ENCODE measurements at places on chromosomes 13 and 19.

- H3K36me3 ChIP-seq = no peaks in the 10 kb centered on the region
- DNase-seq = no peak
- H3K4me3 ChIP-seq = no peak overlapping the region
- H3K27ac ChIP-seq = no peak overlapping the region
- no peaks in the 10 kb centered on the region for H3K4me1 ChIP-seq
Measured at GRCh38 chr19:33332248-33332647, 29.9 kb upstream of the CEBPA start.

- no peak overlapping the region for H3K27ac ChIP-seq
- no peak for DNase-seq
- H3K27me3 ChIP-seq = no peaks in the 10 kb centered on the region
- H3K4me1 ChIP-seq = no peaks in the 10 kb centered on the region
- H3K36me3 ChIP-seq = no peaks in the 10 kb centered on the region
Measured at GRCh38 chr13:67281466-67281865, 51.3 kb upstream of the PCDH9 start.

DNA sequence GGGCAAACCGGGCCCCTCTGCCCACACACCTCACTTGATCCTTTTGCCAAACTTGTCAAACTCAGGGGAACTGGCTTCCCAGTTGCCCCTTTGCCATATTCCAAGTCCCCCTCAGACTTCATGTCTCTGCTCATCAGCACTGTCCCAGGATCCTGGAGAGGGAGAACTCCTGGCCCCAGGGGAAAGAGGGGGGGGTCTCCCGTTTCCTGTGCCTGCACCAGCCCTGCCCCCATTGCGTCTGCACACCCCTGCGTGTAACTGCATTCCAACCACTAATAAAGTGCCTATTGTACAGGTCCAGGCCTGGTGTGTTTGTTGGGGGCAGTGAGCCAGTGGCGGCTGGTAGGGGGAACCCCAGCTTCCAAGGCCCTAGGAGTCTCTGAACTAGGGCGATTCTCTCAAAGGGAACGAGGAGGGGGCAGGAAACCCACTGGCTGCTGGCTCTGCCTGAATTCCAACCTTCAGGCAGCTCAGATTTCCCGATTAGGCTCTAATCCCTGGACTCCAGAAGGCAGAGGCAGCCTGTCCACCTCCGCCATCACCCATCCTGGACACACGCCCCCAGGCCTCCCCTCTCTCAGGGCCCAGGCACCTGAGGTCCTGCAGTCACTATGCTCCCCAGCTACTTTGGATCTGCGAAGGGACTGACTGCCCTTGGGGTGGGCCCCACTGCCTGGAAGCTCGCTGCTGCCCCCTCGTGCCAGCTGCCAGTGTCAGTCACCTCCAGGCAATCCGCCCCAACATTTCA lies 9.7 kb upstream of the ILF3 start:
- no peaks in the 10 kb centered on the region for H3K27me3 ChIP-seq
- H3K4me3 ChIP-seq = no peak overlapping the region
- no peak overlapping the region for H3K27ac ChIP-seq
- peaks cover 14% of the 10 kb centered on the region for H3K4me1 ChIP-seq

DNA sequence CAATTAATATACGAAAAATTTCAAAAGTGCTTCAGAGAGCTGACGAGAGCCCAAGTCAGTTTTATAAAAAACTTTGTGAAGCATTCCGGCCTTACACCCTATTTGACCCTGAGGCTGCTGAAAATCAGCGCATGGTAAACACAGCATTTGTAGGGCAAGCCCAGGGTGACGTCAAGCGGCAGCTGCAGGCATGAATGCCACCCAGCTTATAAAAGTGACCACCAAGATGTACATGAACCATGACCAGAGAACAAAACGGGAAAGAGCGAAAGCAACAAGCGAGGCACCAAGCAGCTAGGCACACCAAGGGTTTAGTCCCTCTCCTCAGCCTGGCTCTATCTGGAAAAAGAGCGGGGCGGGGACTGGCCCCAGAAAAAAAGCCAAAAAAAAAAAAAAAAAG lies 6.0 kb downstream of the SIGLEC11 start:
- no peak overlapping the region for H3K4me3 ChIP-seq
- H3K27ac ChIP-seq = no peak overlapping the region
- peaks cover 13% of the 10 kb centered on the region for H3K27me3 ChIP-seq
- peaks cover 6% of the 10 kb centered on the region for H3K4me1 ChIP-seq
- DNase-seq = no peak

DNA sequence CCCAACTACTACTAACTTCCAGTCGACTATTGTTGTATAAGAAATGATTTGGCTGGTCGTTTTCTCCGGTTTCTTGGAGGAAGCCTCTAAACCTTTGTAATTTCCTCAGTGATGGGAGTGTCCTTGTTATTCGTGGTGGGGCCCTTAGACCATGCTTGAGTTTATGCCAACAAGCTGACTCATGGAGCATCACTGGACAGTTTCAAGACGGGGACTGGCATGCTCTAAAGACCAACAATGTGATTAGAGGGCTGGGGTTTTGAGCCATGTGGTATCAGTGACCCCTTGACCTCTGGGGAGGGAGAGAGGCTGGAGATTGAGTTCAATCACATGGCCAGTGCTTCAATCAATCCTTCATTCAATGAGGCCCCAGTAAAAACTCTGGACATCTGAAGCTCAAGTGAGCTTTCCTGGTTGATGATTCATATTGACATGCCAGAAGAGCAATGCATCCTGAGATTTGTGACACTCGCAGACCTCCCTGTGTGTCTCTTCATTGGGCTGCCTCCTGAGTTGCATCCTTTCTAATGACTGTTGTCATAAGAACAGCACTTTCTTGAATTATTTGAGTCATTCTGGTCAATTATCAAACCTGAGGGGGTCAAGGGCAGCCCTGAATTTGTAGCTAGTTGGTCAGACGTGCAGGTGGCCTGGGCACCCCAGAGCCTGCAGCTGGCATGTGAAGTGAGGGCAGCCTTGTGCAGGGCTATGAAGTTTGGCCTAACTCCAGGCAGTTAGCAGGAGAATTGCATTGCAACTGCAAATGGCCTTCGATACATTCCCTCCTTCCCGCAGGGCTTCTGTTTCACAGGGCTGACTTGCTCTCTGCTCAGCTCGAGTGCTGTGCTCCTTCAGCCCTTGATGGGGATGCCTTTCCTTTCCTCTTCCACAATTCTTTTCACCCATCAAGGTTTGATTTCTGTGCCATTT lies 246.5 kb downstream of the FGF9 start:
- H3K27me3 ChIP-seq = no peaks in the 10 kb centered on the region
- H3K36me3 ChIP-seq = no peaks in the 10 kb centered on the region
- H3K27ac ChIP-seq = no peak overlapping the region
- H3K4me1 ChIP-seq = no peaks in the 10 kb centered on the region
- DNase-seq = no peak

DNA sequence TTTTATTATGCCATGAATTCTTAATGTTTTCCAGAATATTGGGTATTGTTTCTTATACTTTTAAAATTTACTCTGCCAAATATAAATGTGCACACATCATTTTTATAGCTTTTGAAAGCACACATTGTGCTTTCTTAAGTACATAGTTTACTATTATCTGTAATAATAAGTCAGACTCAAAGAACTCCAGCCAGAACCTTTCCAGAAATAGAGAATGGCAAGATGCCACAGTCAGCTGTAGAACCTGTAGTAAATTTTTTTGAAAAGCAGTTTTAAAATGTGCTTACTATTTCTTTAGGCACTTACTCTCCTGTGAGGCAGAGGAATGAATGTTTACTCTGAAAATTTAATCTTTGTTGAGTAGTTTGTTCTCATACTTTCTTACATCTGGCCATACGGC lies 1287.1 kb downstream of the PCDH9 start:
- H3K4me1 ChIP-seq = no peaks in the 10 kb centered on the region
- DNase-seq = no peak
- no peak overlapping the region for H3K4me3 ChIP-seq
- H3K27ac ChIP-seq = no peak overlapping the region
- H3K27me3 ChIP-seq = no peaks in the 10 kb centered on the region

DNA sequence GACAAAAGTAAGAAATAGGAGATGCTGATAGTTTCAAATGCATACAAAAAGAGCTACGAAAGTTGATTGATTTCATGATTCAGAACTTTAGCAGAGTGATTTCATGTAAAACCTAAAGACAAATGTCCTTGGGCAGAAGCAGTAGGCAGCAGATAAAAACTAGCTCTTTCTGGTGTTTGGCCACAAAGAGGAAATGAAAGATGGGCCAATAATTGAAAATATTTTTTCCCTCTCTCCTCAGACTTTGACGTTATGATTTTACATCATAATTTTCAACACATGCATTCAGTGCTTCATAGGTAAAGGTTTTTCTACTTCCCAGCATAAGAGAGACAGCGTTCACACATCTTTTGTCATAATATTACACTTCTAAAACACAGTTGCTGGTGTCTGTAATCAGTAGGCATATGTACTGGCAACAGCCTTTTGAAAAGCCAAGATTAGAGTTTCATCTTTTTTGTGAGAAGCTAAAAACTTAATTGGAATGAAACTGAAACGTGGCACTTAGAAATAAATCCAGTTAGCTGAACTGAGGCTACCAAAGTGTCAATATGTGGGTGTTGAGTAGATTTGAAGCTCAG lies 9.3 kb downstream of the SCEL start:
- H3K27ac ChIP-seq = no peak overlapping the region
- peaks cover 7% of the 10 kb centered on the region for H3K27me3 ChIP-seq
- H3K4me1 ChIP-seq = no peaks in the 10 kb centered on the region
- DNase-seq = no peak
- H3K4me3 ChIP-seq = no peak overlapping the region

GRCh38 chr13:60571571-60571970 lies 174.6 kb downstream of the TDRD3 start:
- peaks cover 9% of the 10 kb centered on the region for H3K36me3 ChIP-seq
- H3K4me1 ChIP-seq = no peaks in the 10 kb centered on the region
- H3K27ac ChIP-seq = no peak overlapping the region
- DNase-seq = no peak

DNA sequence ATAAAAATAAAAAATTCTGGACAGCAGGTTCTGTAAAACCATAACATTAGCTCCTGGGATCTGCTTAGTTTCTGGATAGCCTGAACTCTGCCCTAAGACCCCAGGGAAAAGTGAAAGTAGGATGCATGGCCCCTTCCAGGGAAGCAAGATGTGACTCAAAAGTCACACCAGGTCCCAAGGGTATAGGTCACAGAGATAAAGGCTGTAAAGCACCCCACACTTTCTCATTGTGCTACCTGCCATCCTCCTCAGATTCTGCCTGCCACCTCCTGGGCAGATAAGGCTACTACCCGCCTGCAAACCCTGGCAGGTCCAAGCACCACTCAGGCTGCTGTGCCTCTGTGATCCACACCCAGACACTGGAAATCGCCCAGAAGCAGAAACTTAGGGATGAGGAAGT lies 20.6 kb downstream of the FFAR2 start:
- H3K4me3 ChIP-seq = no peak overlapping the region
- peaks cover 4% of the 10 kb centered on the region for H3K27me3 ChIP-seq
- peak; percentile 47 for DNase-seq
- H3K36me3 ChIP-seq = no peaks in the 10 kb centered on the region

- no peaks in the 10 kb centered on the region for H3K36me3 ChIP-seq
- H3K27me3 ChIP-seq = no peaks in the 10 kb centered on the region
- DNase-seq = no peak
- H3K4me3 ChIP-seq = peak overlapping the region; percentile 49
- H3K4me1 ChIP-seq = peaks cover 45% of the 10 kb centered on the region
Measured at GRCh38 chr13:22061371-22061805, 390.5 kb downstream of the FGF9 start.

- H3K27ac ChIP-seq = no peak overlapping the region
- H3K36me3 ChIP-seq = no peaks in the 10 kb centered on the region
- no peak overlapping the region for H3K4me3 ChIP-seq
- no peaks in the 10 kb centered on the region for H3K27me3 ChIP-seq
Measured at GRCh38 chr13:35140831-35141230, 198.8 kb downstream of the NBEA start.

DNA sequence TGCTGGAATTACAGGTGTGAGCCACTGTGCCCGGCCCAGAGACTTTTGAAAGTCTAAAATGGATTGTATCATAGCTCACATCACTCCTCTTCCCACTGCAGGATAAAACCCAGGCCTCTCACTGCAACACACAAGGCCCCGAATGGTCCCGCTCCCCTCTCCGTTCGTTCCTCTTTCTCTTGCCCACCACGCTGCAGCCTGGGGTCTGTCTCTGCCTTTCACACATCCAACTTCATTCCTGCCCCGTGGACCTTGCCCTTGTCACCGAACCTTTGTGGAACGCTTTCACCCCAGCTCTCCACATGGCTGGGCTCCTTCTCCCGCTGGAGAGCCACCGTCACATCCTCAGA lies 42.6 kb downstream of the NFIC start:
- no peak overlapping the region for H3K27ac ChIP-seq
- no peak for DNase-seq
- H3K4me3 ChIP-seq = no peak overlapping the region
- no peaks in the 10 kb centered on the region for H3K36me3 ChIP-seq
- no peaks in the 10 kb centered on the region for H3K27me3 ChIP-seq

- no peak for DNase-seq
- no peak overlapping the region for H3K27ac ChIP-seq
- no peaks in the 10 kb centered on the region for H3K36me3 ChIP-seq
- H3K27me3 ChIP-seq = no peaks in the 10 kb centered on the region
- no peaks in the 10 kb centered on the region for H3K4me1 ChIP-seq
- no peak overlapping the region for H3K4me3 ChIP-seq
Measured at GRCh38 chr13:84645196-84646012, 763.1 kb upstream of the SLITRK1 start.

- H3K4me1 ChIP-seq = peaks cover 13% of the 10 kb centered on the region
- DNase-seq = peak; percentile 31
- H3K27ac ChIP-seq = peak overlapping the region; percentile 77
- peaks cover 28% of the 10 kb centered on the region for H3K36me3 ChIP-seq
Measured at GRCh38 chr19:2477732-2478191, 1.8 kb downstream of the GADD45B start.

DNA sequence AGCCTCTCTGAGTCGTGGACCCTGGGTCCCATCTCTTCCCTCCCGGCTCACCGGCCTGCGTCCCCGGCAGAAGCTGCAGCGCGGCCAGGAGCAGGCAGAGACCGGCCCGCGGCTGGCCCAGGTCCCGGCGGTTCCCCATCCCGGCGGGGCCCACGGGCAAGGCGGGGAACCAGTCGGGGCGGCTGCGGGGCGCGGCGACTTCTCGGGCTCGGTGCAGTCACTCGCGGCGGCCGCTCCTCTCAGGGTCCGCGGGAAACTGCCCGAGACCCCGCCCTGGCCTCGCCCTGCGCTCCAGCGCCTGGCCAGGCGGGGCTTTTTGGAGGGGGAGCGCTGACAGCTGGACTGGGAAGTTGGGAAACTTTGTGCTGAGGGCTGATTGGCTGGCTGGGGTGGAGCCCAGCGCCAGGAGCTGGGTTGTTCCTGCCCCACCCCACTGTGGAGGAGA lies at the start of gene COL5A3:
COL5A3 (minus strand) TSS at position 258 of the 445 bp plus-strand sequence; CDS start at position 139, 119 bp downstream.
- H3K4me1 ChIP-seq = peaks cover 12% of the 10 kb centered on the region
- no peaks in the 10 kb centered on the region for H3K36me3 ChIP-seq
- no peak for DNase-seq
- no peak within 1 kb of the TSS for H3K27ac ChIP-seq

DNA sequence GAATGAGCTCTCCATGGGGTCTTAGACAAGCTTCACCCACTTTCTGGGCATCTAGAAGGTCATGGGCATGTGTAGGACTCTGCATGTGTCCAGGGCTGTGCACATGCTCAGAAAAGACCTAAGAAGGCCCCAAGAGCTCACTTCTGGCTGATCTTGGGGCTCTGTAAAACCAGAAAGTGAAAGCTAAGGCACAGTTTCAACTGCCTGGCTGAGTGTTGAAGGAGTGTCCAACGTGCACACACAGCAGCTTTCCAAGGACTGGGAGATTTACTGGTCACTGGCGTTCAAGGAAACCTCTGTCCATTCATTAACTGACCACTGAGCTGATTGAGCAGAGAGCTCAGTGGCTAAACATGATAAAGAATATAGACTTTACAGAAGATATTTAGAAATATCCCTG lies 137.9 kb downstream of the KATNAL1 start:
- H3K4me1 ChIP-seq = peaks cover 23% of the 10 kb centered on the region
- DNase-seq = no peak
- peaks cover 3% of the 10 kb centered on the region for H3K27me3 ChIP-seq
- peak overlapping the region; percentile 19 for H3K27ac ChIP-seq
- H3K36me3 ChIP-seq = no peaks in the 10 kb centered on the region
